ENCODE measurements at places on chromosomes 1 and 21. TPM values are rescaled to one million over a fixed set of nuclear protein-coding genes. Genes with fewer than 3 reads are reported as not detected.

- DNase-seq, result peak; percentile 92
These were observed 40.8 kb upstream of the KCTD3 start for GRCh38 chr1:215526147-215526845.

GRCh38 chr21:38428211-38428610, 70.1 kb downstream of the ERG start:
- DNase-seq, result no peak

DNA sequence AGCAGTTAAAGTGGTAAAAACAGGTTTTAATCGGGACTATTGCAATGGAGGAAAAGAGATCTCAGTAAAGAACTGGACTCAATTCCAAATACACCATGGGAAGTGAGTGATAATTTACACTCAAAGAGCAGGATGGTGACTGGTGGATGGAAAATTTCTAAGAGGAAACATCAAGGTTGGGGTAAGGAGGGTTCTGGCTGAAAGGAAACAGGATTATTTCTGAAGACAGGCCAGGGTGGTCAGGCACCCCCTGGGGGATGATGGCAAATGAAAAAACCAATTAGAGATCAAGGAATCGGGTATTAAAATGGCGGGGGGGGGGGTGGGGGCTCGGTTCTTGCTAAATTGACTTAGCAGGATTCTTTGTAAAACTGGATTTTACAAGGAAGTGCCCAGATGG, 12.3 kb upstream of the HSD11B1 start:
- no peak for DNase-seq

- DNase-seq, result no peak
These were observed 6.8 kb downstream of the C1orf74 start for GRCh38 chr1:209777587-209777986.

NUDC gene
- 198 TPM for total RNA-seq

DNA sequence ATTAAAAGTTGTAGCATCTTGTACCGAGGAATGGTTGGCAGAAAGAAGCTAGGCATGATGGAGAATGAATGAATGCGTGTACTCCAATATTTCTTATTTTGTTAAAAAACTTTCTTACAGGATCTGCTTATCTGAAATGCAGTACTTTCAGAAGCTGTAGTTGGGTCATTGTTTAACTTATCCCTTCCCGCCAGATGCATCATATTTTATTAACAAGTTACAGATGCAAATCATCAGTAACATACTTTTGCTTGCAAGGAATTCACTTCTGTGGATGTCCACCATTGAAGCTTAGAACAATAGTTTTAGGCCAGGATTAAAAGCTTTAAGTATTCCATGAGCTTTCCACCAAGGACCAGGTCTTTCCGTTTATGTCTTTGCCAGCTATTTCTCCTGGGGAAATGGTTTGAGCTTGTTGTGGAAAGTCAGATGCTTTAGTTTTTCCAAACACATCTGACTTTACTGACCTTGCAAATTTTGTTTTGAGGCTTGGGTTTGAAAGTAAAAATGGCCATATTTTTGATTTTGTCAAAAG, 65.4 kb downstream of the PATJ start:
- no peak for DNase-seq

GNG5 gene
- total RNA-seq, result 39.9 TPM

- DNase-seq, result peak; percentile 22
These were observed 180.5 kb downstream of the DYRK1A start for GRCh38 chr21:37546949-37547614.

GRCh38 chr1:62230718-62231117, 36.1 kb downstream of the L1TD1 start:
- DNase-seq, result peak; percentile 97

CD1D gene
- total RNA-seq, result not detected

GRCh38 chr1:156624814-156625435, 5.7 kb downstream of the HAPLN2 start:
- no peak for DNase-seq

- DNase-seq, result no peak
These were observed 51.7 kb upstream of the POU3F1 start for GRCh38 chr1:38098101-38098847.

DNA sequence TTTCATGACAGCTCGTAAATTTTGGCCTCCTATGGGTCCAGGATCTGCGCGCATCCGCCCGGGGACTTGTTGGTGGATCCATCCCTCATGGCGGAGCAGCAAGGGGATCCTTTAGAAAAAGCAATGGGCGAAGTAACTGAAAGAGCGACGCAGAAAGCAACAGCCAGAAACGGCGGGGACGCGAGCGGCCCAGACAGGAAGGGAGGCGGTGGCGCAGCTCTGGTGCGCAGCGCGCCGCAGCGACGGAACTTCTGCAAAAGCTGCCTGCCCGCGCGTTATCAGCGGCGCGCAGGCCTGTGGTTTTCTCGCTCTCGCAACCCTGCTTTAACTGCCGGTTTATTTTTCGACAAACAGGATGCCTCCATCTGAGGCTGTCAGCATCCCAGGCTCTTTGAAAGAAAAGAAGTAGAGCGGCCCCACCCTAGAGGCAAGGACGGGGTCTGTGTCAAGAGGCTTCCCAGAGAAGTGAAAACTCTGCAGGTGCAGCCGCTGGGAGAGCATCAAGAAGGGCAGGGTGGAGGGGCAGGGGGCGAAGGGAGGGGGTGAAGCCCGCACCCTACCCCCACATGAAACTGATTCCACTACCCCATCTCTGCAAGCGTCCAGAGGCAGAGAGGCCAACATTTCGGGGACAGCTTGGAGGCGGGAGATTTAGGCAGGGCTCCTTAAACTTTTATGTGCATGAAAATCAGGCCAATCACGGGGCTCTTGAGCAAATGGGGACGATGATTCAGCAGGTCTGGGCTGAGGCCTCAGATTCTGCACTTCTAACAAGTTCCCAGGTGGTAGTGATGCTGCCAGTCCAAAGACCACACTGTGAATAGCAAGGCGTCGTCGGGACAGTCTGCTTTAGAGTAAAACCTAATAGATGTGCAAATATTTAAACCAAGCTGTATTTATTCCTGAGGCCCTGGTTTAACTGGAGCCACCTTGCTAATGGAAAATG, 22.2 kb downstream of the RUNX1 start:
- no peak for DNase-seq

- DNase-seq, result peak; percentile 74
These were observed 32.1 kb downstream of the PCSK9 start for GRCh38 chr1:55071477-55071876.

CLCA4 gene
- not detected for total RNA-seq

DNA sequence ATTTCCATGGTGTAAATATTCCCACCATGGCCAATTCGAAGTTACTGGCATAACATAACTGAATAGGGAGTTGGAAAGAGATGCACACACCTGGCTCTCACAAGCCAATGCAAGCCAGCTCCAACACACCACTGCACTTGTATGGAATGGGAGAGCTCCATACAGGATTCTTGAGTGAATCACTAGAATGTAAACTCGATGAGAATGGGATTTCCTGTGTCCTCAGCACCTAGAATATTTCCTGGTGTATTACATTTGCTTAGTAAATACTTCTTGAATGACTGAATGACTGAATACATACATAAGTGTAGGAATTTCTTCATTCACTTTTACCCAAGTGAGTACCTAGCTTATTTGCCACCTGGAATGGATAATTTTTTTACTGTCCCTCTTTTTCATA, 16.2 kb upstream of the PPIE start:
- peak; percentile 84 for DNase-seq

DNA sequence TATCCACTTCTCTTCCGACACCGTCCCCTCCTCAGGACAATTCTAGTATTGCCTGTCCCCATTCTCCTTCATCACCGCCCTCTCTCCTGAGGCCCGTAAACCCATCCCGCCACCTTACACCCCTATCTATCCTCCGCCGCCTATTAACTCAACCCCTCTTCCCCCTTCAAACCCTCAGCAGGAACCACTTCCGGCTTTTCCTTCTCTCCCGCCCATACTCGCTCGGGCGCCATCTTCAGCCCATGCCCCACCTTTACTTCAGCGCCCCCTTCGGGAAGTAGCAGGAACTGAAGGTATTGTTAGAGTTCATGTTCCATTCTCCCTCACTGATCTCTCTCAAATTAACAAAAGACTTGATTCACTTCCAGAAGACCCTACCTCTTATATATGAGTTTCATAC, 31.6 kb downstream of the VN1R5 start:
- DNase-seq, result peak; percentile 36

DNA sequence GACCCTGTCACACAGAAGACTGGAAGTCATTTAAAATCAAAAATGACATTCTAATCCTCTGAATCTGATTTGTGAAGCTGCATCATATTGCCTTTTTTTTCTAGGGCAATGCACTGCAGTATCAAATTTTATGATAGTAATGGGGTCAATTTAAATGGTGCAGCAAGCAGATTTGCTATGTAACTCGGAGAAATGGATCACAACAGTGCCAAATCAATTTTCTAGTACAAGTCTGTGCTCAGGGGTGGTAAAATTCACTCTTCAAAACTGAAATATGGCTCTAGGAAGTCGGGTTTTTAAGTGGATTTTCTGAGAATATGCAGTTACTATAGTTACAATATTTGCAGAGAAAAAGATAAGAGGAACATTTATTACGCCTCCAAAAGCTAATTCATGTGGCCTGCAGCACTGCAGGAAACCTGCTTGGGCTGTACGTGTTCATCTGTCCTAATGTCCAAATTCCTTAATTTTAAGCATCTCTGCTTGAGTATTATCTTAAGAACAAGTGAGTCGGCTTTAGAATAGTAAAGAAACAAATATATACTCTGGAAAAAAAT, 31.5 kb downstream of the HLCS start:
- DNase-seq, result no peak

DNA sequence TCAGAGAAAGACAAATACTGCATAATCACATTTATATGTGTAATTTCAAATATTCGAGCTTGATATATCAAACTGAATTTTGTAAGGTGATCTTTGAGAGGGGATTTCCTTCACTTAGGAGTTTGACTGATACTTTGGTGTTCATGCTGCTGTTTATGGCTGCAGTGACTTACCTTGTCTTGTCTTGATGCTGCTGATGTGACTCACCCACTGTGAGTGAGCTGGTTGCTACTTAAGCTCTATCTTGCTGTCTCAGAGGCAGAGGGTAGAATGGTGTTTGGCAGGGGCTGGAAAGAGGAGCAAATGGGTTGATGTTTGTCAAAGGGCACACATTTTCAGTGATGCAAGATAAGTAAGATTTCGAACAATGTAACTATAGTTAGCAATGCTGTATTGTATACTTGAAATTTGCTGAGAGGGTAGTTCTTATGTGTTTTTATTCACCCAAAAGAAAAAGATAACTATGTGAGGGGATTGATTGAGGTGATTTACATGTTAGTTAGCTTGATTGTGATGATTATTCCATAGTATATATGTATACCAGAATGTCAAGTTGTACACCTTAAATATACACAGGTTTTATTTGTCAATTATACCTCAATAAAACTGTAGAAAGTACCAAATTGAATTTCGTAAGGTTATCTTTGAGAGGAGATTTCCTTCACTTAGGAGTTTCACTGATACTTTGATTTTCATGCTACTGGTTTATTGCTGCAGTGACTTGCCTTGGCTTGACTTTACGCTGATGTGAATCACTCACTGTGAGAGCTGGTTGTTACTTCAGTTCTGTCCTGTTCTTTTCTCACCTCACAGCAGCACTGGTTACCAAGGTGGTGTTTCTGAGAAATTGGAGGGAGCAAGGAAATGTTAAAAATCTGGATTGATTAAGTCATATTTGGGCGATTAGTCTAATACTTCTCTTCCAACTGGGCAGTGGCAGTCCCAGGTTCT, 94.5 kb upstream of the SLC5A9 start:
- no peak for DNase-seq

NLRP3 gene
- 0.40 TPM for total RNA-seq

GRCh38 chr1:225526878-225527277, 99.0 kb upstream of the LBR start:
- no peak for DNase-seq

PTGER3 gene
- 0.11 TPM for total RNA-seq

ANGPTL1 gene
- total RNA-seq, result not detected

TCP10L gene
- total RNA-seq, result 2.1 TPM

DNA sequence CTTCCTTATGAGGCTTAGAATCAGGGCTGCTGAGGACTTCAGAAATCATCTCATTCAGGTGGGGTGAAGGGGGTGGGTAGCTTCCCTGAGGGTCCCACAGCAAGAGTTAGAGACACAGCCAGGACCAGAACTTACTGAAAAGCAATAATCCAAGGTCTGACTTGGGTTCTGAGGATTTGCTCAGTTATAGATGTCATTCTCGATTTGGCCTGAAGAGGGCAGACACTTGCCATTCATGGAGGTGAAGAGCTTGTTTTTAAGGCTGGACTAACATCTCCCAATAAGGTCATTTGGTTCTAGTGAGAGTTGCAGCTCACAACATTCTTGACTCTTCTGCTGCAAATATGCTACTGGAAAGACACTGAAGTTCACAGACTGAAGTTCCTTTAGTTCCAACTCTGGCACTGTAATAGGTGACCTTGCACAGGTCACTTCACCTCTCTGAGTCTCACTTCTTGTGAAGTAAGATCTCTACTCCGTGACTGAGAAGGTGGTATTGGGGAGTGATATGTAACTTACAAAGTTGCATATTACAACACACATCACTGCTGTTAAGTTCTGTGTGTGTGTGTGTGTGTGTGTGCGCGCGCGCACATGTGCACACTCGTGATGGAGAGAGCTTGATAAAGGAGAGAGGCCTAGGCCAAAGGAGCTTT, 69.8 kb upstream of the DIRAS3 start:
- DNase-seq, result peak; percentile 89

- DNase-seq, result no peak
These were observed 11.2 kb upstream of the IVNS1ABP start for GRCh38 chr1:185328255-185328654.

ICOSLG gene
- total RNA-seq, result 14.8 TPM

DNA sequence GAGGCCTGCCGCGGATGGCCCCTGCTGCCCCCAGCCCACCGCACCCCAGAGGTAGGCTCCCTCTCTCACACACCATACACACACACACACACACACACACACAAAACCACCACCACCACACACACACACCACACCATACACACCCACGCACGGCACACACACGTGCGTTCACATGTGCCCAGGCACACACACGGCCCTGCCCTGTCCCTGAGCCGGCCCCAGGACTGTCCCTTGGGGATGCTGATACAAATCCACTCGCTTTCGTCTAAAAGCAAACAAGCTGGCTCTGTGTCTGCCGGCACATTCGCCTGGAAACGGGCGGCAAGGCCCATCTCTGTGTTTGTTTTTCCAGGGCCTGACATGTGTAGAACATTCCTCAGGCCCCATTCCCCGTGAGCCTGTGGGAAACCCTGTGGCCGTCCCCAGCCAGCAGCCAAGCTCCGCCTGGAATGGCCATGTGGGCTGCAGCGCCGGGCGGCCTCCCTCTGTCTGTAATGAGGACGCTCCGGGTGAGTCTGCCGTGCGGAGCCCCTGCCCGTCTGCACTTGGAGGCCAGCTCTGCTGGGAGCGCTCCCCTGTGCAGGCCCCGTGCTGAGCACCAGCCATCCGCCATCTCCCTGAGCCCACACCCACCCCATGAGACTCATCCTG, 67.4 kb downstream of the DMRTB1 start:
- DNase-seq, result no peak
